H9 (cell line): ENCODE measurements at places on chromosomes 2 and 18. TPM values are rescaled to one million over a fixed set of nuclear protein-coding genes. Genes with fewer than 3 reads are reported as not detected.

DNA sequence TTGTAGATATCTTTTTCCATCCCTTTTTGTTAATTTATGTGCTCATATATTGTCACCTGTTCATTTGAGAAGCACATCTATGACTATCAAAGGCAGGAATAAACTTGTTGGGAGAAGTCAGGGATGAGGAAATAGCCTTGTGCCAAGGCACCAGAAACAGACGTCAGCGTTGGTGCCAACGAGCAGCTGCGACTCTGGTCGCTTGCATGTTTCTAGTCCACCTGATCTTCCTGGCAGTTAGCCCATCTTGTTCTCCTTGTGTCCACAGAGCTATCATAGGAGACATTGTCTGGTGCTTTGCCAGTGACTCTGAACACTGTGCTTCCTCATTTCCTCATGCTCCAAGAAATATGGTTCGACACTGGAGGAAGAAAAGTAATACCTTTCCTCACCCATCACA, 374.4 kb downstream of the PTPRM start:
- no peak for DNase-seq
- H3K4me3 ChIP-seq: no peak overlapping the region
- no peak overlapping the region for H3K27ac ChIP-seq
- no peaks in the 10 kb centered on the region for H3K36me3 ChIP-seq

DNA sequence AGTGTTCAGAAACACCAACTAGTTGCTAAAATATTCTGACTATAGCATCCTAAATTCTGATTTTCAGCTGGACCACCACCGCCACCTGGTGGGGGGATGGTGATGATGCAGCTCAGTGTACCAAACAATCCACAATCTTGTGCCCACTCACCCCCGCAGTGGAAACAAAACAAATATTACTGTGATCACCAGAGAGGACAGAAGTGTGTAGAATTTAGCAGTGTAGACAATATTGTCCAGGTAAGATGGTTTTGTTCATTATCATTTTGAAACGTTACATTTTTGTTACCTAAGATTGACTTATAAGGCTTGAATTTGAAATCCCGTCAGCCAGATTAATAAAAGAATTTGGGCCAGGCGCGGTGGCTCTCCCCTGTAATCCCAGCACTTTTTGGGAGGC, 31.7 kb upstream of the UBXN4 start:
- peaks cover 10% of the 10 kb centered on the region for H3K36me3 ChIP-seq
- no peak for DNase-seq
- H3K27me3 ChIP-seq: no peaks in the 10 kb centered on the region
- no peak overlapping the region for H3K4me3 ChIP-seq
- no peaks in the 10 kb centered on the region for H3K4me1 ChIP-seq

DNA sequence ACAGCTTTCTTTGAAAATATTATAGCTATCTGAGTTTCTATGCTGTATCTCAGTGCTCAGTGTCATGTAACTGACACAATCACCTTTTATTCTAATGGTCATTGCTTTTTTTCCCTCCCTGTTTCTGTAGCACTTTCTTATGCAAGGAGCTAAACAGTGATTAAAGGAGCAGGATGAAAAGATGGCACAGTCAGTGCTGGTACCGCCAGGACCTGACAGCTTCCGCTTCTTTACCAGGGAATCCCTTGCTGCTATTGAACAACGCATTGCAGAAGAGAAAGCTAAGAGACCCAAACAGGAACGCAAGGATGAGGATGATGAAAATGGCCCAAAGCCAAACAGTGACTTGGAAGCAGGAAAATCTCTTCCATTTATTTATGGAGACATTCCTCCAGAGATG, 56.4 kb downstream of the SCN2A start:
- H3K36me3 ChIP-seq: no peaks in the 10 kb centered on the region
- H3K4me3 ChIP-seq: no peak overlapping the region
- no peaks in the 10 kb centered on the region for H3K27me3 ChIP-seq

DNA sequence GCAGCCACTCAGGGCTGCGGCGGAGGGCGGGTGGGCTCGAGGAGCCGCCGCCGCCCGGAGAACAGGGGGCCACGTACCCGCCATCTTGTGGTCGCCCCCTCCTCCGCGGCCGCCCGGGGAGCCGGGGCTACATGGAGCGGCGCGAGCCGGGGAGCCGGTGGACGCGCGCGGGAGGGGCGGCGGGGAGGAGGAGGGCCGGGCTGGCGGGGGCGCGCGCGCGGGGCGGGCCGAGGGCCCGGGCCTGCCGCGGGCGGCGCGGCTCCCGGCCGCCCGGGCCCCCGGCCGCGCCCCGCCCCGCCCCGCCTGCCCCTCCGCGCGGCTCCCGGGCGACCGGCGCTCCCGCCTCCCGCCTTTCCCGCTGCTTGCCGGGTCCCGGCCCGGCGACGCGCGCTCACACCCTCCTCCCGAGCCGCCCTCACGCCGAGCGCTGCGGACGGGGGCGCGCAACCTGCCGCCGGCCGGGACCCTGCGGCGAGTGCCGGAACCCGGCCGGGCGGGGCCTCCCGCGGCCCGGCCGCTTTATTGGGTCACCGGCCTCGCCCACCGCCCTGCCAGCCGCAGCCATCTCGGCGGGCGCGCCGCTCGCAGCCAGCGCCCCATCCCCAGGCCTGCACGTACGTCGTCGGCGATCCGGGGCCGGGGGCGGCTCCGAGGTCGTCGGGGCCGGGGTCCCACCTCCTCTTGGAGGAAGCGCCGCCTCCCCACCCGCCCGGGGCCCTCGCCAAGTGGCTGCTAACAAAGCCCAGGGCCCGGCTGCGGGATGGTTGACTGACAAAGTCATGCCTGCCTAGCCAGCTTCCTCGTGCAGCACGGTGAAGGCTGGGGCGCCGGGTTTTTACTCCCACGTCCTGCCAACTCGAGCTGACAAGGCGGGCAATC, at the start of gene PPP4R1:
Gene PPP4R1, minus strand, starts transcription at position 159 of the 879 bp plus-strand sequence. Its CDS starts 75 bp downstream, at position 84.
- peaks cover 14% of the 10 kb centered on the region; the same call in 2 of the 3 replicates for H3K36me3 ChIP-seq
- H3K4me1 ChIP-seq: 0 out of 2 replicates have a peak, but pooled peaks cover 2% of the 10 kb centered on the region

DNA sequence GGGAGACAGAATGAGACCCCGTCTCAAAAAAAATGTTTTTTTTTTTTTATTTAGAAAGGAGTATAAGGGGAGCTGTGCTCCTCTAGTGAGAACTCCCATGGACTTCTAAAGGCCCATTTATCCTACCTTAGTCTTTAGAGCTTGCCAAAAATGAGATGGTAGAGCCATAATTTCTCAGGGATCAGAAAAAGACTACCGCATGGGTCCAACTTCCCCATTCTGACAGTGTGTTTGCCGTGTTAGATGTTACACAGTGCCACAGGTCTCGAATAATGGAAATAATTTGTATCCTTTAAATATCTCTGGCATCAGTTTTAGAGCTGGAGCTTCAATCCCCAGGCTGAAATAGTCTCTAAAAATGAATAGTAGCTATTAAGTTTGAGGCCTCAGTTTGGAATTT, 6.0 kb upstream of the SLC39A10 start:
- DNase-seq: no peak
- no peak overlapping the region for H3K4me3 ChIP-seq
- no peak overlapping the region for H3K27ac ChIP-seq
- peaks cover 2% of the 10 kb centered on the region; the same call in 1 of the 2 replicates for H3K4me1 ChIP-seq
- H3K36me3 ChIP-seq: no peaks in the 10 kb centered on the region; the same call in 2 of the 3 replicates

GRCh38 chr2:172423160-172423559, 4.2 kb upstream of the ITGA6 start:
- H3K4me3 ChIP-seq: no peak overlapping the region
- H3K27me3 ChIP-seq: no peaks in the 10 kb centered on the region; the same call in 1 of the 2 replicates
- H3K27ac ChIP-seq: no peak overlapping the region

DNA sequence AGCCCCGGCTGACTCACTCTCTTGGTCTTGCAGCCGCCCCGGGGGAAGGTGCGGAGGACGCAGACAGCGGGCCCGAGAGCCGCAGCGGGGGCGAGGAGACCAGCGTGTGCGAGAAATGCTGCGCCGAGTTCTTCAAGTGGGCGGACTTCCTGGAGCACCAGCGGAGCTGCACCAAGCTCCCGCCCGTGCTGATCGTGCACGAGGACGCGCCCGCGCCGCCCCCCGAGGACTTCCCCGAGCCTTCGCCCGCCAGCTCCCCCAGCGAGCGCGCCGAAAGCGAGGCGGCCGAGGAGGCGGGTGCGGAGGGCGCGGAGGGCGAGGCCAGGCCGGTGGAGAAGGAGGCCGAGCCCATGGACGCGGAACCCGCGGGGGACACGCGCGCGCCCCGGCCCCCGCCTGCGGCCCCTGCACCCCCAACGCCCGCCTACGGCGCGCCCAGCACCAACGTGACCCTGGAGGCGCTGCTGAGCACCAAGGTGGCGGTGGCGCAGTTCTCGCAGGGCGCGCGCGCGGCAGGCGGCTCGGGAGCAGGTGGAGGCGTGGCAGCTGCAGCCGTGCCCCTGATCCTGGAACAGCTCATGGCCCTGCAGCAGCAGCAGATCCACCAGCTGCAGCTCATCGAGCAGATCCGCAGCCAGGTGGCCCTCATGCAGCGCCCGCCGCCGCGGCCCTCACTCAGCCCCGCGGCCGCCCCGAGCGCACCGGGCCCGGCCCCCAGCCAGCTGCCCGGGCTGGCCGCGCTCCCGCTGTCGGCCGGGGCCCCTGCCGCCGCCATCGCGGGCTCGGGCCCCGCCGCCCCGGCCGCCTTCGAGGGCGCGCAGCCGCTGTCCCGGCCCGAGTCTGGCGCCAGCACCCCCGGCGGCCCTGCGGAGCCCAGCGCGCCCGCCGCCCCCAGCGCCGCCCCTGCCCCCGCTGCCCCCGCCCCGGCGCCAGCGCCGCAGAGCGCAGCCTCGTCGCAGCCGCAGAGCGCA, 12.7 kb downstream of the SALL3 start:
- peaks cover 8% of the 10 kb centered on the region; the same call in 1 of the 2 replicates for H3K4me1 ChIP-seq
- H3K27ac ChIP-seq: no peak overlapping the region
- H3K4me3 ChIP-seq: no peak overlapping the region
- H3K36me3 ChIP-seq: peaks cover 45% of the 10 kb centered on the region
- no peaks in the 10 kb centered on the region for H3K27me3 ChIP-seq

DNA sequence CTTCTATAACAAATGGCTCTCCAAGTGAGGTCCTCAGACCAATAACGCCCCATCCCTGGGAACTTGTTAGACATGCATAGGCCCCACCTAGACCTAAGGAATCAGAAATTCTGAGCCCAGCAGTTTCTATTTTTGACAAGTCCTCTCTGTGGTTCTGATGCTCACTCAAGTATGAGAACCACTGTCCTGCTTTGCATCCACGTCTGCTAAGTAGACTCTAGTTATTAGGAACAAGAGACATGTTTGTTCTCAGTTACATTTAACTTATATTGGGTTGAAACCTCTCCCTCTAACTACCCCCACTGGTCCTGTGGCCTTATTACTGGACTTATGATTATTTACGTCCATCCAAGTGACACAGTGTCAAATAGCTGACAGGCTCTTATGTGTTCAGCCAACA, 70.3 kb downstream of the TMEM17 start:
- no peak overlapping the region for H3K27ac ChIP-seq
- no peak for DNase-seq
- no peak overlapping the region for H3K4me3 ChIP-seq
- H3K4me1 ChIP-seq: no peaks in the 10 kb centered on the region

- H3K27ac ChIP-seq: no peak overlapping the region
- peak overlapping the region; percentile 94 for H3K4me3 ChIP-seq
- H3K36me3 ChIP-seq: no peaks in the 10 kb centered on the region
- peak; percentile 56 for DNase-seq
Measured at GRCh38 chr18:2847317-2848246, 776 bp downstream of the EMILIN2 start.

GRCh38 chr2:61016392-61017002, 1.0 kb upstream of the PEX13 start:
- no peaks in the 10 kb centered on the region for H3K4me1 ChIP-seq
- peak overlapping the region; percentile 100 for H3K4me3 ChIP-seq
- H3K36me3 ChIP-seq: peaks cover 7% of the 10 kb centered on the region; the same call in 1 of the 2 replicates
- no peaks in the 10 kb centered on the region for H3K27me3 ChIP-seq
- peak overlapping the region; percentile 40 for H3K27ac ChIP-seq

DNA sequence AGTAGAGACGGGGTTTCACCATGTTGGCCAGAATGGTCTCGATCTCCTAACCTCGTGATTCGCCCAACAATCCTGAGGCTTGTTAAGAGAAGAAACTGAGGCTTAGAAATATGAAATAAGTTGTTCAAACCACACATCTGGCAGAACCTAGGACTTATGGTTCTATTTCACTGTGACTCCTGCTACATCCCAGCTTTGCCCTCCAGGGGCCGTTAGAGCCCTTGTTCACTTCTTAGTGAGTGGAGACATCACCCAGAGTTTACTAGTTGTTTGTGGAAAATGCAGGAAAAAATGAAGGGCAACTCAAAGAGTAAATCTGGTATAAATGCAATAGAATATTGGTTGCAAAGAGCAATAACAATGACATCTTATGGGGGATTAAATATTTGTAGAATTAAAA, 43.9 kb downstream of the MARCHF4 start:
- no peaks in the 10 kb centered on the region for H3K36me3 ChIP-seq
- no peak for DNase-seq
- H3K4me1 ChIP-seq: peaks cover 3% of the 10 kb centered on the region; the same call in 1 of the 2 replicates
- no peak overlapping the region for H3K27ac ChIP-seq
- H3K4me3 ChIP-seq: no peak overlapping the region
- H3K27me3 ChIP-seq: no peaks in the 10 kb centered on the region

DNA sequence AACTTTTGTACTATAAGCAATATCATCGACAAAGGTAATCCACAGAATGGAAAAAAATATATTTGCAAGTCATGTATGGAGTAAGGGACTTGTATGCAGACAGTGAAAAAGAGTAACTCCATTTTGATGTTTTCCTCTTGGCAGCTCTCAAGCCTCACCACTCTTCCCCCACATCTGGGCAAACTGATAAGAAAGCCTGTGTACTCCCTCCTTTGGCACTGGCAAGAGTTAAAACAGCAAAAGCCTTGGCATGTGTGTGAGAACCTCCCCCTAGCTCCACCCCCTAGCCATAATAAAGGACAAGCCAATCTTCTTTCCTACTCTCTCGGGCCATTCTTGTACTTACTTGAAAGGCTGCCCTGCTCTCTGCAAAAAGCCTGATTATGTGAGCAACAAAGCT, 335.2 kb downstream of the LRATD1 start:
- DNase-seq: no peak
- no peaks in the 10 kb centered on the region for H3K4me1 ChIP-seq
- H3K27ac ChIP-seq: no peak overlapping the region
- H3K27me3 ChIP-seq: no peaks in the 10 kb centered on the region

ARHGEF33 gene
- 0.64 and 0.92 TPM in 2 replicates for total RNA-seq

TAF1B gene
- 29.9 and 31.9 TPM in 2 replicates for total RNA-seq

FAM110C gene
- total RNA-seq: 3.4 and 3.6 TPM in 2 replicates

ZSCAN30 gene
- 10.0 and 11.6 TPM in 2 replicates for total RNA-seq

EFEMP1 gene
- total RNA-seq: 3.5 and 3.7 TPM in 2 replicates

KCNE4 gene
- total RNA-seq: 0.20 and 0.24 TPM in 2 replicates
